Activated effector memory CD4-positive, alpha-beta T cell treated with Interleukin-2 at 50 U/mL for 16 hours (primary cell): ENCODE measurements at places on chromosomes 13 and 19.

DNA sequence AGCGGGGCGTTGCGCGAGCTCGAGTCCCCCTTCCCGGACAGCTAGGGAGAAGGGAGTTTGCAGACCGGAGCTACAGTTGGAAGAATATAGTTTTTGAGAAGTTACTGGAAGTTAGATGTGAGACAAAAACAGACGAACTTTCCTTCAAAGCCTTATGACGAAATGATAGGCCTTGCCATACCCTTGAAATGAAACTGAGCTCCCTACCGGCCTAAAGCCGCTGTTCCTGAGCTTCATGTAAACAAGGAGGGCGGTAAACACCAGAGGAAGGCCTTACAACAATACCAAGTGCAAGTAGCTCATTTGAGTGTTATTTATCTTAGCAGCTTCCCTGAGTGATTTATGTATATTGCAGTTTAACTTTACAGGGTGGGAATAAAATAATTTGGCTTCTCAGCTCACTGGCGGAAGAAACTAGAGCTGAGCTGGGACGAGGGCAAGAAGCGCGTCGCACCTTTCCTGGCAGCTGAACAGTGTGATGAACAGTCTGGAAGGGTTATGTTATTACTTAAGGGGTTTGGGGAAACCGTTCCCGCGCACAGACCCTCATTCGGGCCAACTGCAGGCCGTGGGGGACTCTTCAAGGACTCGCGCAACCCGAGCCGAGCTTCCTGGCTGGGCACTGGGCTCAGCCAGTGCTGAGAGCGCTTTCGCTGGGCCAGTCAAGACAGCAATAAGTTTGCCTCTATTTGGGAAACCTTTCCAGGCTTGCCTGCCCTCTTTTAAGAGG lies 111.2 kb downstream of the KCNRG start:
- no peak for DNase-seq

DNA sequence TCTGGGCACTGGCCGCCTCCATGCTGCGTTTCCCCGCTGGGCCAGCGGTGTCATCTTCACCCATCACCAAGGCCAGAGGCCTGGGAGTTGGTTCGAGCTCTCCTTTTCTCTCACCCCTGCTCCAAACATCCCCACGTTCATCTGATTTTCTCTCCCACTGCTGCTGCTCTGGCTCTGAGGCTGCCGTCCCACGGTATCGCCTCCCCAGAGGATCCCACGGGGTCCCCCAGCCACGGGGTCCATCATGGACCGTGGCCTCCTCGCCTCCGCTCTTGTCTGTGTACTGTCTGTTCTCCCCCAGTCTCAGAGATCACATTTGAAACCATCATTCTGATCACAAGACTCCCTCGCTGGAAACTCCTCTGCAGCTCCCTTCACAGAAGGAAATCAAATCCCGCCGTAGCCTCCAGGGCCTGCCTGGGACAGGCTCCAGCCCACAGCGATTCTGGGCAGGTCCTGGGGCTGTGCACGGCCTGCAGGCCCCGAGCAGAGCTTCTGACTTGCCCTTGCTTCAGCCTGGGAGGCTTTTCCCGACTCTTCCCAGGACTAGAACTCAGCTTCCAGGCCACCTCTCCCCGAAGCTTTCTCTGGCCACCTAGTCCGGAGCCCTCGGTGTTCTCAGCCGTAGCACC lies 64.2 kb downstream of the SOX1 start:
- no peak for DNase-seq

DNA sequence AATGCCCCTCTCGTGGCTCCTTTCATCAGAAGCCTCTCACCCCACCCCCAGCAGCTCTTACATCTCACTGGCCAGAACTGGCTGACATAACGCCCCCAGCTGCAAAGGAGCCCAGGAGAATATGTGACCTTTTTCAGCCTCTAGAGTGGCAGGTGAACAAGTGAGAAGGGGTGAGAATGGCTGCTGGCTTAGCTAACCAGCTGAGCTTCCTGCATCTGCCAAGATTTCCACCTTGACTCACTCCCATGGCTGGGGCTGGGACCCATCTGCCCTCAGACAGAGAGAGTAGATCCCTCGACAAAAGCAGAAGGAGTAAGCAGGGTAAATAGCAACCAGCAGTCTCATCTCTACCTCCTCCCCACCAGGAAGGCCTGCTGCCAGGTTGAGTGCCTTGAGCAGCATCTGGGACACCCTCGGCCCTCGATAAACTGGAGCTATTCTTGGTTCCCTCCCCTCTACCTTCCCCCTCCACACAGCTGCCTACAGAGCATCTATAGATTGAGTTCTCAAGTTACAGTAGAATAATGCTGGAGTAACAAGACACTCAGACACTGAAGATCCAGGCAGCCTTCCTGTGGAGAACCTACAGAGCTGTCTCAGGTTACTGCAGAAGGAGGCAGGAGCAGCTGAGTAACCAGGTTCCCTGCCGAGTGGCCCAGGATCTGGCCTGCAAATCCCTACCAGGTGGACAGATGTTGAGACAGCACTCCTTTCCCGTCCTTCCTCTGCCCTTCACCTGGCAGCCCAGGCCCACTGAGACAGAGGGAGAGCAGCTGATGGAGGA lies 15.5 kb downstream of the KASH5 start:
- no peak for DNase-seq

- no peak for DNase-seq
Observed at GRCh38 chr13:97127842-97128241, 94.3 kb upstream of the MBNL2 start.

DNA sequence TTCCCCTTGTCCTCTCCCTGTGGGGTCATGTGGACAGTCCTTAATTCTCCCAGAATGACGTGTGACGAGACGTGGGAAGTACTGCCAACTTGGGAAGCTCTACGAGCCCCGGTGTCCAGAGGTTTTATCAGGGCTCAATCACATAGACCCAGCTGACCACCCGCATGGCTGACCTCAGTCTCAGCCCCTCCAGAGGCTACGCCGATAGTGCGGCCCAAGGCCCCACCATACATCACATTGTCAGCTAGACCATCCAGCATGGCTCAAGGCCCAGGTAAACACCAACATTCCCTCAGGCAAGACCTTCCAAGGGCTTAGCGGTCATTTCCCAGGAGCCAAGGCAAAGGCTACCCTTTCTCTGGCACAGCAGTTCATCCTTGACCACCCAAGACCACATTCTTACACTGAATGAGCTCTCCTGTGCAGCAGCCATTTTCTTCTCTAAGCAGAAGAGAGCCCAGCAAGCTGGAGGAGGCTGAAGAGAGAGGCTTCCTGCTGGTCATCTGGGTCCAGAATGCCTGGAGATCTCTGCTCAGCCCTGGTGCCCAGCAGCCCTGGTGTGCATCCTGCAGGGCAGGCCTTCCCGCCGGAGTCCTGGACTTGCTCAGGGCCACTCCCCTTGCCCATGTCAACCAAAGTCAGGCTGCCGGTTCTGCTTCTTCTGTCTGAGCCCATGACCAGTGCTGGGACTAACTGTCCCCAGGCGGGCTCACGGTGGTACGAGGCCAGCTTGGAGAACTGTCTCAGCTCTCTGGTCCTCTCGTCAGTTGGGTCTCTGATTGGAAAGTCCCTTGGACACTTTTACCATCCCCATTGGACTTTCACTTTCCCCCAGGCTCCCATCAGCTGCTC lies 7.9 kb upstream of the F10 start:
- DNase-seq = no peak

GRCh38 chr13:98157609-98158008 lies 14.7 kb downstream of the FARP1 start:
- no peak for DNase-seq

DNA sequence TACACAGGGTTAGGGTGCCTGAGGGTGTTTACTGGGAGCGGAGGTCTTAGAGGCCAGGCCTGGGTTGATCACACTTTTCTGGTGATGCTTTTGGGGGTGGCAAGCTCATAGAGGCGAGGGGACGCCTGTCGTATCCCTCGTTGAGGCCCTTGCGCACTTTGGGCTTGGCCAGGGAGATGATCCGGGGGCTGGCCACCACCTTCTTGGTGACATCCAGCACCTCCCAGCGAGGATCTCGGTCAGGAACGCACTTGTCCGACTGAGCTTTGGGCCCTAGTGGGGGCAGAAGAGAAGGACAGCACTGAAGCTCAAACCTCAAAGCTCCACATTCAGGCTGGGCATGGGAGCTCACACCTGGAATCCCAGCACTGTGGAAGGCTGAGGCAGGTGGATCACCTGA lies 17.6 kb upstream of the MIER2 start:
- DNase-seq = no peak
